NCI-H1694 (cell line): ENCODE measurements at places on chromosomes 11 and 22.

DNA sequence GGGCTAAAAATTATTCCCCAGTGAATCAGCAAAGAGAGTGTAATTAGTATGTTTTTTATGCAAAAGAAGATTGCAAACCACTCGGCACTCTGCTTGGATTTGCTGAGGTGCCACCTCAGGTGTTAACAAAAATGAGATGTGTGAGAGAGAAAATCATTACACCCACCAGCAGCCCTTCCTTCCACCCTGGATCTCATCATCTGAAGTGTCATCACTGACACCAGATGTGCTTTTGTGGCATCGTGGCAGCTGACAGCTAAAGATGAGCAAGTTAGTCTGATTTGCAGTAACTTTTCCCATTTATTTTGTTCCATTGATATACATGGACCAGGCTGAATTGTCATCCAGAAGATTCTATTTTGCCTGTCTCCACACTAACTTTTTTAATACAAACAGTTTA lies 44.6 kb upstream of the PAK1 start:
- no peak for DNase-seq

GRCh38 chr11:12963051-12963450 lies 46.1 kb upstream of the RASSF10 start:
- no peak for DNase-seq

DNA sequence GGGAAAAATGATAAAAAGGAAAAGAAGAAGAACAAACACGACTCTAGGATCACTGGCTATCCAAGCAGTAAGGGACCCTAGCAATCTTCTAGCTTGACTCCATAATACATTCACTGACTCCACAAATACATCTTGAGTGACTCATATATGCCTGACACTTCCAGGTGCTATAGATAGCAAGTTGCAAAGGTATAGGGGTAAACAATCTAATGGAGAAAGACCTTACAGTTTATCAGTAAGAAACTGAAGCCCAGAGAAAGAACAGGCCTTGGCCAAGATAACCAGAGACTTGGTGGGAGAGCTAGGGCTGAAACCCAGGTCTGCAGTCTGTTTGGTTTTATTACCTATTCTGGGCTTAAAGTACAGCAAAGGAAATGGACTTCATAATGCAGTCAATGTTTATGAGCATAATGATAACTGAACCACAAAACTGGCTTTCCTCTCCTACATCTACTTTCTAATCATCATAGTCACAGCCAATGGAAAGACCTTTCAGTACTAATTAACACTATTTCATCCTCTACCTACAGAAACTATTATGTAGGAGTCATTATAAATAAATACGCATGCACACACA lies 19.7 kb upstream of the SLC5A1 start:
- DNase-seq = no peak

DNA sequence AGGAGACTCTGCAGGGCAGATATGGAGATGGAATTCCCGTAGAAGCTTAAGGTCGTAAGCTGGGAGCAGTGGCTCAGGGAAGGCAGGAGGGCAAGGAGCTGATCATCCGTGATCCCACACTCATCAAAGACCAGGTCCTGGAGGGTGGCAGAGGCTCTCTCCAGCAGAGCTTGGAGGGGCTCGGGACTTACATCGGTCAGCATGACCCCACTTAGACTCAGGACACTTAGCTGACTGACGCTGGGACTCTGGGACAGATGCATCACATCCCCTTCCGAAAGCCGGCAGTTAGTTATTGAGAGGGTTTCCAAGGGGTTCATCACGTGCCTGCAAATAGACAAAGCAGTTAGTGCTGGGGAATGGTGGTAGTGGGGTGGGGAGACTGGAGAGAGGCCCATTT lies 10.7 kb downstream of the PRAME start:
- DNase-seq = no peak

DNA sequence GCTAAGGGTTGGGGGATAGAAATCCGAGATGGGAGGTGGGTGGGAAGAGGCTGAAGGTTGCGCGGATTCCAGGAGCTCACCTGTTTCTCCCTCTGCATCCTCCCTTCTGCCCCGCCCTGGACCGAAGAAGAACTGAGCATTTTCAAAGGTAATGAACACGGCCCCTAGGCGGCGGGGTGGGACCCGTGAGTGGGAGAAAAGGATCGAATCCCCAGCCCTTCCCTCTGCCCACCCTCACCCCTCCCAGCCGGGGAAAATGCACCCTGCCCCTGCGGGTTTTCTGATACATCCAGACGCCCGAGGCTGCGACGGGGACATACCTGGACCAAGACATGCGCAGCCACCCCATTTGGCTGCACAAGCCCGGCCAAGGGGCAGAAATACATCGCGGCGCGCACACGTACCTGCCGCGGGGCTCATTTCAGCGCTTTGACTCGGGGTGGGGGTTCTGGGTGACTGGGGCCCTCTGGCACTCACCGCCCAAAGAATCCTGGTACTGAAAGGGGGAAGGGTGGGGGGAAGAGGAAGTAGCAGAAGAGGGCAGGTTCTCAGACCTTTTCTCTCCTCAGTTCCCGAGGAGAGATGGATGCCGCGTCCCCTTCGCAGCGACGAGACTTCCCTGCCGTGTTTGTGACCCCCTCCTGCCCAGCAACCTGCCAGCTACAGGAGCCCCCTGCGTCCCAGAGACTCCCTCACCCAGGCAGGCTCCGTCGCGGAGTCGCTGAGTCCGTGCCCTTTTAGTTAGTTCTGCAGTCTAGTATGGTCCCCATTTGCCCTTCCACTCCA lies 6.0 kb downstream of the VSIG2 start:
- DNase-seq = no peak

DNA sequence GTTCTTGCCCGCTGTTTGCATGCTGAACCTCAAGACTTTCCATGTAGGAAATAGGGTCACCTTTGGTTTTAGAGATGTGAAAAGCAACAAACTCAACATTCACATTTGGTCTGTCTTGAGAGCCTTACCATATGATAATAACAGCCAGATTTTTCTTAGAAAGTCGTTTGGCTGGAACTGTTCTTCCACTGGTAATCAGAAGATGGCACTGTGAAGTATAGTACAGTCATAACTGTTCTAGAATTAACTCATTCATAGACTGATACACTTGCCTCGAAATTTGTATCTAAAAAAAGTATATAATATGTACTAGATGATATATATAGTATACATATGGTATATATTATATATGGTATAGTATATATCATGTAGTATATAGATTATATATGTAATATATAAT lies 12.3 kb downstream of the LUZP2 start:
- DNase-seq = no peak

DNA sequence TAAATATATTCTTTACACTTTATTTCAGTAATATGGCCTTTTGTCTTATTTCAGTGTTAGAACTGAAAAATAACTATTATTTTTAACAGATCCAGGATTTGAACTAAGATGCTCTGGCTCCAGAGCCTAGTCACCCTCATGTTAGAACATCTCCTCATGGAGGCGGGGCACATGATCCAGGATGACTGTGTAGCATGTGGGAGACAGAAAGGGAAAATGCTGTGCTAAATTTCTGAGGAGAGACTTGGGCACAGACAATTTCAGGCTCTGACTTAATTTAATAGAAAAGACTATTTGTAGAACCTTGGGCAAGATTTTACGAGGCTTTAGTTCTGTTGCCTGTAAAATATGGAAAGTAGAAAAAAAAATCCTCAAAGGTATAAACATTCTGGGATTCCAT lies 24.1 kb downstream of the CTSC start:
- DNase-seq = no peak

DNA sequence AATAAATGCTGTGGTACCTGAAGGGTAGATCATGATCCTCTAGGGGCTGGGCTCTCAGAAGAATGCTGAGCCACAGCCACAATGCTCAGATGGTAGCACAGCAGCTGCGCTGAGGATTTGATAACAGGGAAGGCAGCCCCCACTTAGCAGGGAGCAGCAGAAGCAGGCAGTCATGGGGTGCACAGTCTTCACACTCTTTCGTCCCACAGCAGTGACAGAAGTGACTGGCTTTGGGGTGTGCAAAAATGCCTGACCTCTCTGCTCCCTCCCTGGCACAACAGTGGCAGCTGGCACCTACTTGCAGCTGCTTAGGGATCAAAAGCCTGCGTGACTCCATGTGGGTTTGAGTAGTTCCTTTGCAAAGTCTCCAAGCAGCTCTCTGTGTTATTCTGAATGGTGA lies 1349.8 kb upstream of the RAG2 start:
- no peak for DNase-seq

- DNase-seq = no peak
Measured at GRCh38 chr11:86116386-86116726, 47.5 kb upstream of the PICALM start.

- no peak for DNase-seq
Measured at GRCh38 chr11:27234043-27234668, 128.9 kb downstream of the CCDC34 start.

DNA sequence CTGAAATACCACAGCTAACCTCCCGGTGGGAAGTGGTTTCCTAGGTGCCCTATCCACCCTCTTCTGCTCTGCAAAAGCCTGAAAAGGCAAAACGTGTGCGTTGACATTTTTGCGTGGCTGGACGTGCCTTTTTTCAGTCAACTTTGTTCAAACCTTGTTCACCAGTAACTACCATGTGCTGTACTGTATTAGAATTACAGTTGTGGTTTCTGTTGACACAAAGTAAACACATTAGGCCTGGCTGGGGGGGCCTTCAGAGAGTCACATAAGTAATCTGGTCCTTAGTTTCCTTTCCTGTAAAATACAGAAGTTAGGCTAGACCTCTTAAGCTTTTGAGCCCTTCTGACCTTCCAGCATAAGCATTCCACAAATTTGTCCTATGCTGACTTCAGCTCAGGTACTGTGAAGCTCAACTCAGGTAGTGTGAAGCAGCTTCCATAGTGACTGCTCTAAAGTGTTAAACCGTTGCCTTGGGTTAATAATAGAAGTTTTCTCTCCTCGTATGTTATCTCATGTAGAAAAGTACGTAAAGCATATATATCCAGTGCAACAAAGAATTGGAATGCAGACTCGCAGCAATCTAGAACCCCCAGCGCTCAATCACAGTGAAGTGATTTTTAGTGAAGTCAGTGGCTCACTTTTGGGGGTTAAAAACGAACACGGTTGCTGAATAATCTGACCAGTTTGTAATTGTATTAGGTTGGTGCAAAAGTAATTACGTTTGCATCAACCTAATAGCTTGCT lies 1.8 kb downstream of the EWSR1 start:
- DNase-seq = no peak

- no peak for DNase-seq
Measured at GRCh38 chr11:78076733-78077403, 2.8 kb downstream of the NDUFC2 start.

- no peak for DNase-seq
Measured at GRCh38 chr22:25282671-25283561, 63.5 kb downstream of the CRYBB2 start.

- no peak for DNase-seq
Measured at GRCh38 chr11:113885897-113886296, 10.5 kb upstream of the USP28 start.

GRCh38 chr11:102431404-102431803 lies 21.2 kb downstream of the TMEM123 start:
- no peak for DNase-seq

GRCh38 chr11:75592715-75593114 lies 30.7 kb downstream of the SERPINH1 start:
- no peak for DNase-seq

DNA sequence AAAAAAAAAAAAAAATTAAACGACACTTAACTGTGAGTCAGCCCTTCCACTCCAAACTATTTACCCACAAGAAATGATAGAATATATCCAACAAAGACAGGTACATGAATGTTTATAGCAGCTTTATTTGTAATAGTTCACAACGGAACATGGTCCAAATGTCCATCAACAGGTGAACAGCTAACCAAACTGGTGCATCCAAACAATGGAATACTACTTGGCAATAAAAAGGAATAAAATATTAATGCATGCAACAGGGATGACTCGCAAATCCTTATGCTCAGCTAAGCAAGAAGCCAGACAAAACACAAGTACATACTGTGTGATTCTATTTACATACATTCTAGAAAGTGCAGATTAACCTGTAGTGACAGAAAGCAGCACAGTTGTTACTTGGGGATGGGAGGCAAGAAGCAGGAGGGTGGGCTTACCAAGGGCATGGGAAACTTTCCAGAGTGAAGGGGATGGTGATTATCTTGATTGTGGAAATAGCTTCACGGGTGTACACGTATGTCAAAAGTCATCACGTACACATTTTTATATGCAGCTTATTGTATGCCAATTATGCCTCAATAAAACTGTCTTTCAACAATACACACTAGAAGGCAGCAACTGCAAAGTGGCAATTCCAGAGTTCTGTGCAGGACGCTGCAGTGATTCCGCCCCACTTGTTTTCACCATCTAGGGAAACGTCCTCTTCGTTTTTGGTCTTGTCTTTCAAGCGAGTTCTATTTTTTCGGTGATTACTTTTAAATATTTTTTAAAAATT lies 6.7 kb upstream of the SF1 start:
- no peak for DNase-seq

GRCh38 chr22:47328550-47329243 lies 566.2 kb downstream of the TBC1D22A start:
- DNase-seq = no peak

DNA sequence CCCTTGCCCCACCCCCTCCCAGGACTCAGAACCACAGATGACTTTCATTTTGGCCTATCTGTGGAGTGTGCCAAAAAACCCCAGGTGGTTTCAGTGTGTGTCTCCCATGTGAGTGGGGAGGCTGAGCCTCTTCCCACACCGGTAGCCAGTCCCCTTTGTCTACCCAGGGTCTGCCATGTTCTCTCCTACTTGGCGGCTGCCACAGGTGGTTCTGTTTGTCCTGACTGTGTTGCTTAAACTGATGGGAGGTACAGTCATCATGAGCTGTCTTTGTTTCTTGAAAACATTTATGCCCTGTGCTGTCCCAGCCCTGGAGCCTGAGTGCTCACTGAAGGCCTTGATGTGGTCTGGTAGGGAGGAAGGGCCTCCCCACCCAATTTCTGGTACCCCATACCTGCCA lies 39.7 kb upstream of the SUSD2 start:
- no peak for DNase-seq

GRCh38 chr11:507727-508515 lies 879 bp upstream of the RNH1 start:
- no peak for DNase-seq

GRCh38 chr22:26725012-26725676 lies 67.8 kb downstream of the MIAT start:
- no peak for DNase-seq

DNA sequence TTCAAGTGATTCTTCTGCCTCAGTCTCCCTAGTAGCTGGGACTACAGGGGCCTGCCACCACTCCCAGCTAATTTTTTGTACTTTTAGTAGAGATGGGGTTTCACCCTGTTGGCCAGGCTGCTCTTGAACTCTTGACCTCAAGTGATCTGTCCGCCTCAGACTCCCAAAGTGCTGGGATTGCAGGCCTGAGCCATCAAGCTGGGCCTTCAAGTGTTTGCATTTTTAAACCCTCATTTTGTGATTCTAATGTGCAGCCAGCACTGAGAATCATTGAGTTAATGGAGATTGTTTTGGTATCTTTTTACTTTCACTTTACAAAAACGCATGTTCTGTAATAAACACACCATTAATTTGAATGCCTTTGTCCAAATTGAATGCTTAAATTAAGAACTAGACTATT lies 3.4 kb downstream of the TYR start:
- no peak for DNase-seq

GRCh38 chr11:86688398-86689179 lies 16.2 kb upstream of the ME3 start:
- no peak for DNase-seq

- DNase-seq = no peak
Measured at GRCh38 chr11:27380771-27381170, 17.8 kb upstream of the CCDC34 start.
